Liver (tissue), 10 donors: ENCODE measurements at places on chromosomes 7 and 10.

- DNase-seq: no peak
- no peaks in the 10 kb centered on the region for H3K27me3 ChIP-seq
- no peak overlapping the region for H3K4me3 ChIP-seq
- H3K4me1 ChIP-seq: no peaks in the 10 kb centered on the region
- no peaks in the 10 kb centered on the region for H3K36me3 ChIP-seq
Measured at GRCh38 chr7:22443370-22444180, 56.4 kb downstream of the STEAP1B start.

- no peak overlapping the region for H3K27ac ChIP-seq
- no peaks in the 10 kb centered on the region for H3K4me1 ChIP-seq
- no peaks in the 10 kb centered on the region for H3K27me3 ChIP-seq
- DNase-seq: no peak
- H3K4me3 ChIP-seq: no peak overlapping the region
Measured at GRCh38 chr7:122827763-122828162, 58.5 kb downstream of the CADPS2 start.

GRCh38 chr7:111750228-111750627 lies 187.9 kb upstream of the IMMP2L start:
- H3K4me1 ChIP-seq: no peaks in the 10 kb centered on the region
- no peaks in the 10 kb centered on the region for H3K27me3 ChIP-seq
- no peaks in the 10 kb centered on the region for H3K36me3 ChIP-seq
- H3K4me3 ChIP-seq: no peak overlapping the region

- H3K36me3 ChIP-seq: no peaks in the 10 kb centered on the region
- H3K4me3 ChIP-seq: no peak overlapping the region
- H3K27me3 ChIP-seq: no peaks in the 10 kb centered on the region
- H3K27ac ChIP-seq: no peak overlapping the region
- no peaks in the 10 kb centered on the region for H3K4me1 ChIP-seq
- no peak for DNase-seq
Measured at GRCh38 chr10:47181052-47181849, 118.7 kb upstream of the GDF10 start.

DNA sequence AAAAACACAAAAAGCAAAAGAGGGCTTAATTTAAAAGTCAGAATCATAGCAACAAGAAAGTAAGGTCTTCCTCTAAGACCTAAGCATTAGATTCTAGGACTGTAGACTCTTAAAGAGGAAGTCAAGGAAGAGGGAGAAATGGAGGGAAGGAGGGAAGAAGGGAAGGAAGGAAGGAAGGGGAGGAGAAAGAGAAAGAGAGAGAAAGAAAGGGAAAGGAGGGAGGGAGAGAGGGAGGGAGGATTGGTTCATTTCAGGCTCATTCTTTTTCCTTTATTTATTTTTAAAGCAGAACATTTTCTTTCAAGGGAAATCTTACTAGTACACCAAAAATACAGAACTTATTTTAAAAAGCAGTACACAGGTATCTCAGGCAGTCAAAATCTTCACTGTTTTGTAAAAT lies 81.1 kb downstream of the DLG5 start:
- no peaks in the 10 kb centered on the region for H3K36me3 ChIP-seq
- H3K27me3 ChIP-seq: no peaks in the 10 kb centered on the region
- H3K27ac ChIP-seq: no peak overlapping the region
- H3K4me3 ChIP-seq: no peak overlapping the region
- no peaks in the 10 kb centered on the region for H3K4me1 ChIP-seq
- DNase-seq: no peak

- H3K36me3 ChIP-seq: no peaks in the 10 kb centered on the region
- H3K4me3 ChIP-seq: no peak overlapping the region
- H3K27me3 ChIP-seq: no peaks in the 10 kb centered on the region
- no peak overlapping the region for H3K27ac ChIP-seq
- no peak for DNase-seq
- H3K4me1 ChIP-seq: no peaks in the 10 kb centered on the region
Measured at GRCh38 chr7:95619921-95620320, 23.6 kb upstream of the PDK4 start.
